ENCODE measurements at places on chromosomes 7 and 10.

- DNase-seq = no peak
These were observed 330.6 kb upstream of the LRRN3 start for GRCh38 chr7:110760341-110760740.

- no peak for DNase-seq
These were observed 4.2 kb downstream of the CYTH3 start for GRCh38 chr7:6268023-6268900.

DNA sequence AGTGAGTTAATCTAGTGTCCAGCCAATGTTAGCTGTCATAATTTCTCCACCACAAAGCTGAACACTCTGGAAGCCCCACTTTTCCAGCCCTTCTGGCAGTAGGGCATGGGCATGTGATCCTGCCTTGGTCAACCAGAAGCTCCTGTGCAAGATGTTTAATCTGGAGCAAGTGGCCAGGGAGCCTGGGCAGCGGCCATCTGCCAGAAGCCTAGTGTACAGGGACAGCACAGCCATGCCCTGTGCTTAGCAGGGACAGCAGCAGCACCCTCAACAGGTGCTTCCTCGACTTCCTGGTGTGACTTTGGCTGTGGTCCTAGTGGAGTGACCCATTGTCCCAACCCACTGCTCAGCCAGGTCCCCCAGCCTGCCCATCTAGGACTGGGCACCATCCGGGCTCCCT lies 10.3 kb downstream of the RBP3 start:
- DNase-seq = no peak

DNA sequence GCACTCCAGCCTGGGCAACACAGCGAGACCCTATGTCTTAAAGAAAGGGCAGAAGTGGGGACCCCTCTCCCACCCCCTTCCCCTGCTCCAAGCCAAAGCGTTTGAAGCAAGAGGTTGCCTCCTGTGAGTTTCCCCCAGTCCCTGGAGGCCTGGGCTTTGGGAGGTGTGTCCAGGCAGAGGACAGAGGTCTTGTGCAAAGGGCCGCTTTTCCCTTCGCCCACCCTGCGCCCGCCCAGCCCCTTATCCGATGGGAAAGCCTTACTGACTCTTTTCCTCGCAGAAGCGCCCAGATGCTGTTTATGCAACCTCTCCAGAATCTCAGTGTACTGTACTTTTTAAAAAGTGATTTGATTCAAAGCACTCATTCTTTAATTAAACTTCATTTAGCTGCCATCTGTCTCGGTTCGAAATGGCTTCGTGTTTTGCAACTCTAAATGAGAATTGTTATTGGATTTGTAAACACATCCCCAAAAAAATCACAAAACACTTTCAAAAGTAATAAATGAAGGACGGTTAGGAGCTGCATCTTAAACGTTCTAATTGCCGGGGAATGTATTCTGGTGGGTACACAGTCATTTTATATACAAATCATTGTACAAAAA lies 50.5 kb upstream of the GTF2I start:
- no peak for DNase-seq

DNA sequence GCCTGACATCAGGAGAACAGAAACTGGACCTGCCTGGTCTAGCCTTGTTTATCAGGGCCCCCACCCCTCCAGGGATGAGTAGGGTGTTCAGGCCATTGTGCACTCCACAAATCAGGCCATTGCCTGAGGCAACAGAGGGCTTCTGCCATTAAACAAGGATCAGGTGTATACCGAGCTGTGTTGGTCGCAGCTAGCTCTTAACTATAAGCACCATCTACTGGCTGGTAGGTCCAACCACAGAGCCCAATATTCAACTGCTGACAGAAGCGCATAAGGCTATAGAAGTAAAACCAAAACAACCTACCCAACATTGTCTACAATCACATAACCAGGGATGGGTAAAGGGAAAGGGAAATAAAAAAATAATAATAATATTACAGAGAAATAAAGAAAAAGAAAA lies 451.7 kb upstream of the TEX47 start:
- no peak for DNase-seq

- no peak for DNase-seq
These were observed 245.6 kb upstream of the FERD3L start for GRCh38 chr7:19390795-19391194.

GRCh38 chr10:57018452-57018851 lies 657.4 kb upstream of the ZWINT start:
- peak; percentile 64 for DNase-seq

DNA sequence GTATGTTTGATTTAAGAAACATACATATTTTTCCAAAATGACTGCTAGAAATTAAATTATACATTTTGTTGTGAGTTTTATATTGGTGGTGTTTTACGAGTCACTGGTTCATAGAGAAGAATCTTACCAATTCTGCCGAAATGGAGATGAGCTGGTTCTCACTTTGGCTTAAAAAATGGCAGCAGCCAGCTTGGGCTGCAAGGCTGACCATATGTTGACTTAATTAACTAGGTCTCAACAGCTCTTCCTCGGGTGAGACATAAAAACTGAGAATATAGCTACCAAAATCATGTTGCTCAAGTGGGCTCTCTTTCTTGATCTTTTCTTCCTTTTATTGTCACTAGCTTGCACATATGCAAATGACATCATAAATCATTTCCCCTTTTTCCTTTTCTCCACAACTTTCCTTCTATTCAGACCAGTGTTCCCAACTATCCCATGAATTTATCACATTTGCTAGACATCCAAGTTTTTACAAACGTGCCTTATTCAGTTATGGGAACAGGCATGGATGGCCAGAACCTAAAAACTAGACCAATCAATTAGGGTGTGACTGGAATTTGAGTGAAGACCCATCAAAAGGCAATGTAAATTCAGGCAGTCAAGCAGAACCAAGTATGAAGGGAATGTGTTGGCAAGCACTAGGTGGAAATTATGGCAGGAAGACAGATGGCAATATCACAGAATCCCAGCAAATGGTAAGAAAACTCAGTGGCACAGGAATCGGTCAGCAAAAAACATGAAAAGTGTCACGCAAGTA lies 6.4 kb upstream of the TSPAN12 start:
- DNase-seq = no peak

DNA sequence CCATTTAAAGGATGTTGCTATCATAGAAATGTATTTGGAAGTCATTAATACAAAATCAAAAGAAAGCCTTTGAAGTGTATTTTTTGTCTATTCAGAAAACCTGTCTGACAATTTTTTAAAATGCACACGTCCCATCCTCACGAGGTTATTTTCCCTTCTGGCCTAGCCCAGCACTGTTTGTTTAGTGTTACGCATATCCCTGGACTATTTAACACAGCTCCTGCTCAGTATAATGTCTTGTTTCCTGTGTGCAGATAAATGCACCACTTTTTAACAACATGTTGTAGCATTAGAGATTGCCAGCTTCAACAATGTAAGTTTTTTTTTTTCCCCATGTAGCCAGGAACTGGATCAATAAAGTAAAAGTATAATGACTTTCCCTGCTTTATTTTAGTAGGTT lies 102.6 kb upstream of the SFMBT2 start:
- no peak for DNase-seq

DNA sequence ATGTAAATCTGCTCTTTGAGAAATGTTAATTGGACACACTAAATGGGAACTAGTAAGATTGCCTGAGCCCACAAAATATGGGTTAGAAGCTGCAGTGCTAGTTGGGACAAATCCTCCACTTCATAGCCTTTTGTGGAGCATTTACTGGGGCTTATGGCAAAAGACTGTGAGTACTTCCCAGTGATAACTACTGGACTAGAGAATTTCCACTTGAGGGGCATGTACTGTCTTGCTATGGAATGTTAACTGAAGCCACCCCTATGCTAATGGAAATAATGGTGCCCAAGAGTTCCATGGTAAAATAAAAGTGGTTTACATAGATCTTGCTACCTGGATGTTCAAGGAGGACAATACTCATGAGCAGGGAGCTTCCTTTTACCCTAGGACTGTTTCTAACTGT lies 29.3 kb downstream of the AVL9 start:
- DNase-seq = no peak

DNA sequence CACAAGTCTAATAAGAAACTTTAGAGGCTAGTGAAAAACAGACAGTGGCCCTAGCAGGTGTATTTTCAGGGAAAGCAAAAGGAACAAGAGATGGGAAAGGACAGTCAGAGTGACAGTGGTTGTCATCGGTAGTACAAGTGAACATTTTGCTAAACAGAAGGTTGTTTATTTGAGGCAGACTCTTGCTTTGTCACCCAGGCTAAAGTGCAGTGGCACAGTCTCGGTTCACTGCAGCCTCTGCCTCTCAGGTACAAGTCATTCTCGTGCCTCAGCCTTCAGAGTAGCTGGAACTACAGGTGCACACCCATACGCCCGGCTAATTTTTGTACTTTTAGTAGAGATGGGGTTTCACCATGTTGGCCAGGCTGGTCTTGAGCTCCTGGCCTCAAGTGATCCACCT lies 195.8 kb downstream of the RELN start:
- DNase-seq = no peak

- DNase-seq = no peak
These were observed 62.4 kb upstream of the PCBD1 start for GRCh38 chr10:70950801-70951200.

GRCh38 chr7:109376576-109376975 lies 806.9 kb downstream of the DNAJB9 start:
- DNase-seq = no peak

DNA sequence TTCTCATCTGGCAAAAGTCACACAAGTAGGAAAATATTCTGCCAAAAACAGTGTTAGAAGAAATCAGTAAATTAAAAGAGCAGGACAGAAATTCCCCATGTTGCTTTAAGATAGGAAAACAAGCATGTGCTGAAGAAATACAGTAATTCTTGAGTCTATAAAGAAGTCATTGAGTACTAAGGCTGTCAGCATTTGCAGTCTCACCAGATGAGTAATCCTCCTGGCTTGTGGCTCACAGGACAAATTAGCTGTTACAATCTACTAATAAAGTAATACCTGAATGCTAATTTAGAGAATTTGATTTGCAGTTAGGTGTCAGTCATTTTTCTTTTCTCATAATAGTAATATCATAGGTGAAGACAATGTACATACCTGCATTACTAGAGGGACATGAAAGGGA lies 1158.9 kb upstream of the CELF2 start:
- no peak for DNase-seq

DNA sequence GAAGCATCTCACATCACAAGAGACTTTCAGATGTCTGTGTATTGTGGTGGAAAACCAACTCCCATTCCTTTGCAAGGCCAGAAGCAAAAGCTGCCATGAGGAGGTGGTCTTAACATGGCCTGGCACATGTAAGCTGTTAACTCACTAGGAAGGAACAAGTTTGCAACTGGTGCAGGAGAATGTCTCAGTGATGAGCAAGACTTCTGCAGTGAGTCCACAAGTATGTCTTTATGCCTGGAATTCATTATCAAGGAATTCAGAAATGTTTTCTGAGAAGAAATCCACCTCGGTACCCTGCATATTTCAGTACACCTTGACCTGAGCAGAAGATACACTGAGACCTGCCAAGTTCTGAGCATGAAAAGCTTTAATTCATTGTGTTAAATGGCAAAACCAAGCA lies 1033.1 kb downstream of the NRG3 start:
- no peak for DNase-seq

- DNase-seq = peak; percentile 63
These were observed 47.8 kb downstream of the CPEB3 start for GRCh38 chr10:92242910-92243671.

DNA sequence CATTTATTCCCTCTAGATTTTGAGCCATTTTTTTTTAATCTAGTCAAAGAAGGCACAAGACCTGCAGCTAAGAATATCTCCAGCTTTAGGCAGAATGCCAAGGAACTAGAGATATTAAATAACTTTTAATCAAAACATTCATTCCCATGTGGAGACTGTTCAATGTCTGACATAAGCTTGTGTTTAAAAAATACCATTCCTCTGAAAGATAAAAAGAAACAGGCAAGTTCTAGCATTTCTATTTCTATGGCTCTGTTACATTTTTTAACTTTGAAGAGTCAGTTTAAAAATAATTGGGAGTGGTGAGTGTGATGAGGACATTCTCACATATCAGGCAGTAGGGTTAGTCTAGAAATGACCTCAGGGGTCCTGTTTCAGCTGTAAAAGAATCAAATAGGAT lies 48.0 kb downstream of the RHOBTB1 start:
- DNase-seq = no peak

Measured in HAP-1 (cell line).